ENCODE measurements at places on chromosomes 1 and 21.
A peak's percentile ranks its signal among the peaks of the same experiment; 100 is the strongest.

DNA sequence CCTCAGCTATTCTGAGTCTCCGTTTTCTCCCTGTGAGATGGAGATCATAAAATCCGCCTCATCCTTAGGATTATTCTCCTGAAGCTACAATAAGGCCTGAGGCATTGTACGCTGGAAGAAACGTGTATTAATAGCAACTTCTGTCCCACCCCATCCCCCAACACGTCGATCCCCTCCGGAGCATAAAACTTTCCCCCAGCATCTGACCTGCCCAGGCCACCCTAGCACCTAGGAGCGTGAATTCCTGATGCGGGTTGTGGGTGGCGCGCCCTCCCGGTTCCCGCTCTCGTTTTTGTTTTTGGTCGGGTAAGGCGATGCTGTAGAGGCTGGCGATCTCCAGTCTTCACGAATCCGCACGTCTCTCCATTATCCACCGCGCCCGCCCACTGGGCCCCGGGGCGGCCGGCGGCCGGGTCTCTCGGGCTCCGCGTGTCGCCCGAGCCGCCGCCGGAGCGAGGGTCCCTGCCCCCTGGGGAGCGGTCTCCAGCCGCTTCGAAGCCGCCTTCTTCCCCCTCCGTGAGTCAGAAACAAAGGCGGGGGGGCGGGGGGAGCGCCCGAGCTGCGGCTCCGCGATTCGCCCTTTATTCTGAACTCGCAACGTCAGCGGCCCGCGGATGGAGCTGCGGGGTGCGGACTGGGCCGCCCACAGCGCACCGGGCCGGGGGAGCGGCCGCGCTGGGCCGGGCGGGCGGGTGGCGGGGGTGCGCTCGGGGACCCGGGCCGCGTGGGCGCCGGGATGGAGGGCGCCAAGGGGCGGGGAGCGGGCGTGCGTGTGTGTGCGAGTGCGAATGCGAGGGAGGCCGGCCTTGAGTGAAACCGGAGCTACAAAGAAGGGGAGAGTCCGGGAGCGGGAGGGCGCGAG, at the start of gene PLEKHO1:
TSS of gene PLEKHO1 (plus strand) at position 646 of the 862 bp plus-strand sequence. CDS start 342 bp downstream, outside the sequence.
- peak; percentile 74 for DNase-seq

GRCh38 chr21:36693489-36694030, 5.4 kb upstream of the SIM2 start:
- no peak for DNase-seq

- DNase-seq, result peak; percentile 20
Measured at GRCh38 chr1:16418823-16419425, 18.3 kb downstream of the SPATA21 start.

- peak; percentile 6 for DNase-seq
Measured at GRCh38 chr1:44472620-44473525, 67.8 kb downstream of the RNF220 start.

DNA sequence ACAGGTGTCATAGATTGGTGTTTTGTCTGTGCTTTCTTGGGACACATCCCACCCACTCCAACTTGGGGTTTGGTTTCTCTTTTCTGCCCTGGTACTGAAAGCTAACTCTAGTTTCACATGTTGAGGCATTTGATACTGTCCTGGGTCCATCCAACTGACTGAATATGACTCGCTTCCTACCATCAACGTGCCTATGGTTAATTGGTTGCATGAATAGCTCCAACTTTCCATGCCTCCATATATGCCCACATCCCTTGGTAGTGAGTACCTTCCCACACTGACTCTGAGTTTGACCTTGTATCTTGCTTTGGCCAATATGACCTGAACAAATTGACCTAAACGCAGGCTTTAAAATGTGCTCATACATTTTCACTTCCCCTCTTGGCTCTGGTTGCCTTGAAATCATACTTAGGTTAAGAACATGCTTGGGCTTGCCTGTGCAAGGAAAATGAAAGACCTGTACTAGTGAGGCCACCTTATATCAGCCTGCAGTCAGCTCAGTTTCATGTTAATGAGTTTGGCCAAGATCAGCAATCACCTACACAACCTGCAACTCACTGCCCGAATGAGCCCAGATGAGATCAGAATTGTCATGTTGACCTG, 81.0 kb upstream of the KCNK2 start:
- no peak for DNase-seq

- DNase-seq, result peak; percentile 10
Measured at GRCh38 chr1:66831529-66832239, 30.6 kb upstream of the INSL5 start.

GRCh38 chr1:212271823-212272485, 13.3 kb upstream of the PPP2R5A start:
- no peak for DNase-seq

DNA sequence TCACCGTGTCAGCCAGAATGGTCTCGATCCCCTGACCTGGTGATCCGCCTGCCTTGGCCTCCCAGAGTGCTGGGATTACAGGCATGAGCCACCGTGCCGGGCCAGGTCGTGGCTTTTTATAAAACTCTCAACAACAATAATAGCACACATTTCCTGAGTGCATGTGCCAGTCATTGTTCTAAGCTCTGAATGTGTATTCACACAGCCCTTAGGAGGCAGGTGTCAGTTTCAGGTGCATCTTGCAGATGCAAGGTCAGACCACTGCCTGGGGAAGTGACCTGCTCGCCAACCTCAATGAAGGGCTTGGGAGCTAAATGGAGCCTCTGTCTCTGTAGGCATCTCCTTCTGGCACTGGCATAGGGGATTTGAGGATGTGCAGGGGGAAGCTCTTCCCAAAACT, 1.6 kb upstream of the LEFTY2 start:
- no peak for DNase-seq

DNA sequence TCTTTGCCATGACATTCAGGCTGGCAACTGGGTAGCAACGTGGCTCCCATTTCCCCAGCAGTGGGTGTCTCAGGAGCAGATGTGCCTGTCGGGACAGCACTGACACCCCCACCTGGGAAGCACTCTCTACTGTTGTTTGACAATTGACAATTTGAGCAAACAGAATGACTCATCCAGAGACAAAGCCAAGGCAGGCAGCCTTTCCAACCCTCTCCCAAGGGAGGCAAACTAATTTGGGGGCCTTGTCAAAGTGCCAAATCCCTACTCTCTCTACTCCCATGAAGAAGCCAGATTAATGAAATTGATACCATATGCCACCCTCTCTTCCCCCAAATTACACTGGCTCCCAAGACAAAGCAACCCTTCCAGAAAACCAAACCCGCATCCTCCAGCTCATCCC, 65.6 kb downstream of the GRIK3 start:
- DNase-seq, result no peak

DNA sequence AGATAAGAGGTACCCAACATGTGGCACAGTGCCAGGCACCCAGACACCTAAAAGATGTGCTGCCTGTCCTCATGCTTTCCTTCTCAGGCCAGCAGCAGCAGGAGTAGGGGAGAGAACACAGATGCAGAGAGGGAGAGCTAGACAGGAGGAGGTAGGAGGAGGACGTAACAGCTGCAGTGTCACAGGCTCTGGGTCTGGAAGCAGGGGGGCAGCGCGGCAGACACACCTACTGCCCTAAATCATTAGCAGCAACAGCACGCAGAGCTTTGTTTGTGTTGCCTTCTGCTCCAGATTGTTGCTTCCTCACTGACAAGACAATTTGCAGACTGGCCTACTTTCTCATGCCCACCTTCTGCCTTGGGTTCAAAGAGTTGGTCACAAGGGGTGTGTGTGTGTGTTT, 196.7 kb upstream of the DAB1 start:
- no peak for DNase-seq

DNA sequence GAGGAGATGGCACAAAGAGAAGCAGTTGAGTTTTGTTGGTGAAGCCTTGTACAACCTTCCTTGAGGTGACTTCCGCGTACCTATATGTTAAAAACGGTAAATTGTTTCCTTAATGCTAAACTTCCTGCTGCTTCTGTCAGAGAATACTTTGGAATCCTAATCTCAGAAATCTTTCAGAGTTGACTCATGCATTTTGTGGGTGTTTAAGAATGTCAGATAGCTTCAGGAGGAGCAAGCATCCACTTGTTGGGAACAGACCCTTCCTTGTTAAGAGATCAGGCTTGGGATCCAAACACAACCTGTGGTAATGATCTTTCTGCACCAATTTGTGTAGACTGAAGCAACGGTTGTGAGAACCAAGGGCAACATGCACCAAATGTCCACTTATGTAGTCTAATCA, 29.5 kb downstream of the AK4 start:
- DNase-seq, result peak; percentile 59

- DNase-seq, result no peak
Measured at GRCh38 chr1:206604861-206605260, 7.4 kb downstream of the EIF2D start.

DNA sequence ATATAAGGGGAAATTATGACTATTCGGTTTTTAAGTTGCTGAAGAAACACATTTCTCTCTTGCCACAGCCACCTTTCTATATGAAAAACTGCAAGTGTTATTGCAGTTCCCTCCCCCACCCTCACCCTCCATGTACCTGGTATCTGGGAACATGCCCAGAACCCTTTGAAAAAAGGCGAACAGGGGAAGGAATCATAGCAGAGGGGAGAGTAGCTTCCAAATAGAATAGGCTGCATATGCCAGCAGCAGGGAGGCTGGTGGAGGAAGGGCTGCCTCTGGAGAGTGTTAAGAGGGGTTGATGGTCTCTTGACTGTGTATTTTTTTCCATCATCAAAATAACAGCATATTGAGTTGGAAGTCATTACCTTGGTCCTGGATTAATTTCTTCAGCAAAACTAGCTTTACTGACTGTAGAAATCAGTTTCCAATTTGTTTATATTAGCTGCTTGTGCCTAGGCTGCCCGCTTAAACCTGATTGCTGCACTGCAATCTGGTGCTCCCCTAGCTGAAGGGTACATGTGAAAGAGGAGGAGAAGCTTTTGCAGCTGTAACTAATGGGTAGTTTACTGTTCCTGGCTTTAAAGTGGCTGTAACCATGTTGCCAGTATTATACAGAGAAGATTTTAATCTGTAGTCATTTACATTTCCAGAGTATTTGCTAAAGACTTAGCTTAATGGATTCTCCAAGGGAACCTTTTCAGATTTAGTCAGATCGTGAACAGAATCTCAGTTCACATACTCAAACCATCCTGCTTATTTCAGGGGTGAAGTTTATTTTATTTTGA, 22.7 kb downstream of the AHCYL1 start:
- no peak for DNase-seq

- no peak for DNase-seq
Measured at GRCh38 chr1:112708002-112708448, 1.1 kb upstream of the RHOC start.

- no peak for DNase-seq
Measured at GRCh38 chr1:216766633-216767327, 43.6 kb upstream of the ESRRG start.

- no peak for DNase-seq
Measured at GRCh38 chr1:178086294-178086693, 7.6 kb upstream of the RASAL2 start.

DNA sequence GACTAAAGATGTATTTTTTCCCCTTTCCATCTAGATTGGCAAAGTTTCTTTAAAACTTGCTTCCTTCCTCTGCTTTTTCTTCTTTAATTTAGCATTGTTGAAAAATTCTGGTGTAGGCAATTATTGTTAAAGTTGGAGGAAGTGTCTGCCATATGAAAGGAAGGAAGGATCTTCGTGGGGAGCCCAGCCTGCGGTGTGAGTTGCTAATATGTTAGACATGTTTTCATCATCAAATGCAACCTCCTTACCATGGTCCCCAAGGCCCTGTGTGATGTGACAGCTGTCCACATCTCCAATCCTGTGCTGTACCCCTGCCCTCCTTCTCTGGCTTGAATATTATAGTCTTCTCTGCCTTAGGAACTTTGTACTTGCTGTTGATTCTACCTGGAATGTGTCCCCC, 81.0 kb upstream of the ZBTB18 start:
- no peak for DNase-seq

- peak; percentile 43 for DNase-seq
Measured at GRCh38 chr1:230215031-230215430, 148.0 kb downstream of the GALNT2 start.

GRCh38 chr1:227899141-227899819, 48.5 kb downstream of the WNT9A start:
- DNase-seq, result no peak

- DNase-seq, result no peak
Measured at GRCh38 chr1:94651076-94651475, 109.5 kb upstream of the F3 start.

- peak; percentile 94 for DNase-seq
Measured at GRCh38 chr1:17239420-17239819, 9.5 kb upstream of the PADI3 start.

DNA sequence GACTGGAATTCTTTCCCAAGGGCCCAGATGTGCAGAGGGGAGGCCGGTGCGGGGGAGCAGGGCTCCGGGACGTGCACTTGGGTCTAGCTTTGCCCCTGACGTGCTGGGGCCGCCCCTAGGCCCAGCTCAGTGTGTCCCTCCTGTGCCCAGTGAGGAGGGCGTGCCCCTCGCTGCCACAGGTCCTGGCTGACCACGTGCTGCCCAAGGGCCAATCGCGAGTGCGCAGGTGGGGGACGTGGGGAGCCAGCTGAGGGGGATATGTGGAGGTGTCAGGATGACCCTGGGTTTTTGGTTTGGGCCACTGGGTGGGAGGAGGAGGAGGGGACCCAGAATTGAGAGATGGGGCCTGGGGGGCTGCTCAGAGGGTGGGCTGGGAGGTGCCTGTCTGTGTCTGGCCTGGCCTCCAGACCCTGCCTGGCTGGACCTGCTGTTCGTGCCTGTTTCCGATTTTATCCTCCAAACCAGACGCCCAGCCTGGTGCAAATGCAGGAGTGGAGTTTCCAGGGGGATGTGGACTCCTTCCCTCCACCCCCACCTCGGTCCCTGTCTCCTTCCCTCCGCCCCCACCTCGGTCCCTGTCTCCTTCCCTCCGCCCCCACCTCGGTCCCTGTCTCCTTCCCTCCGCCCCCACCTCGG, 6.1 kb upstream of the RNF223 start:
- DNase-seq, result peak; percentile 64

DNA sequence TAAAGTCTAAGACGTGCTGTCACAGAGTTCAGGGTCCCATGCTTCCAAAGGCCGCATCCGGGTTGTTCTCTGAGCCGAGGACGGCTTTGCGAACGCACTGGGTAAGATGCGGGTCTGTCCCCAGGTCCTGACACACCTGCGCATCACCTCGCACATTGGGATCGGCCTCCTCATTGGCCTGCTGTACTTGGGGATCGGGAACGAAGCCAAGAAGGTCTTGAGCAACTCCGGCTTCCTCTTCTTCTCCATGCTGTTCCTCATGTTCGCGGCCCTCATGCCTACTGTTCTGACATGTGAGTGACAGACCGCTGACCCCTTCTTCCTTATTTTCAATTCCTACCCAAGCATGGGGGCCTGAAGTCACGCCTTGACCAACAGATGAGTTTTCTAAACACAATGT, 25.3 kb downstream of the TFF3 start:
- DNase-seq, result no peak

- no peak for DNase-seq
Measured at GRCh38 chr1:84862810-84863251, 30.2 kb downstream of the LPAR3 start.

- no peak for DNase-seq
Measured at GRCh38 chr1:198167436-198167934, 10.7 kb downstream of the NEK7 start.

GRCh38 chr1:105894006-105894405, 1162.5 kb upstream of the PRMT6 start:
- DNase-seq, result no peak
